T-helper 1 cell (primary cell): ENCODE measurements at places on chromosomes 11 and 22.
A peak's percentile ranks its signal among the peaks of the same experiment; 100 is the strongest.

- DNase-seq: no peak
Observed at GRCh38 chr11:962688-963087, 37.0 kb downstream of the AP2A2 start.

- peak; percentile 15 for DNase-seq
Observed at GRCh38 chr11:68206211-68206610, 6.9 kb downstream of the KMT5B start.

- no peak for DNase-seq
Observed at GRCh38 chr22:46432164-46433068, 96.9 kb downstream of the TRMU start.

DNA sequence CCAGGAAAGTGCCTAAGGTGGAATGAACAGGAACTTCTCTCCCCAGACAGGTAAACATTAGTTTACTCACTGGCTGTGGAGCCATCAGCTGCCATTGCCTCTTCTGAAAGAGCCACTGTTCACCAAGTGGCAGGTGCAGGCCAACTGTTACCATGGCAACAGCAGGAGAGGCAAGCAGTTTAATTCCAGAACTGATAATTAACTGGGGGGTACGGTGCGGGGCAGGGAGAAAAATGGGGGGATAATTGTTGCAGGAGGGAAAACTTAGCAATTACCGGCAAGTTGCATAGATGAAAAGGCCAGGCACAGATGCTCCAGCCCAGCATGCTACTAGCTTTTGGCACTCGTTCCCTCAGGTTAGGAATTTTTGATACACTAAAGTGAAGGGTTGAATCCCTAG, 85.1 kb downstream of the TRIM44 start:
- no peak for DNase-seq

- DNase-seq: no peak
Observed at GRCh38 chr11:80084608-80085007, 643.8 kb upstream of the TENM4 start.

- no peak for DNase-seq
Observed at GRCh38 chr22:42985531-42985905, 29.4 kb downstream of the PACSIN2 start.
